ENCODE measurements at places on chromosomes 6 and 20. TPM values are rescaled to one million over a fixed set of nuclear protein-coding genes. Genes with fewer than 3 reads are reported as not detected.

The FABP7 gene
- total RNA-seq = 11.8 TPM

The CBLN4 gene
- total RNA-seq = 0.32 TPM

The AIG1 gene
- 21.7 TPM for total RNA-seq

The TFAP2A gene
- total RNA-seq = 86.8 TPM

The C4A gene
- total RNA-seq = 6.0 TPM

The KCNQ5 gene
- 0.42 TPM for total RNA-seq

The MOXD1 gene
- 25.9 TPM for total RNA-seq

The FRK gene
- 3.1 TPM for total RNA-seq

The FAM184A gene
- 0.19 TPM for total RNA-seq

The ADTRP gene
- 39.5 TPM for total RNA-seq

The WFDC12 gene
- total RNA-seq = 0.98 TPM

The RIN2 gene
- total RNA-seq = 68.2 TPM

The PRRT1 gene
- total RNA-seq = 0.45 TPM

The C6orf141 gene
- 49.7 TPM for total RNA-seq

The LRRN4 gene
- total RNA-seq = not detected

The TAAR1 gene
- not detected for total RNA-seq

Measured in suprapubic skin (tissue), 4 donors.